ENCODE measurements at places on chromosomes 6 and 20.

DNA sequence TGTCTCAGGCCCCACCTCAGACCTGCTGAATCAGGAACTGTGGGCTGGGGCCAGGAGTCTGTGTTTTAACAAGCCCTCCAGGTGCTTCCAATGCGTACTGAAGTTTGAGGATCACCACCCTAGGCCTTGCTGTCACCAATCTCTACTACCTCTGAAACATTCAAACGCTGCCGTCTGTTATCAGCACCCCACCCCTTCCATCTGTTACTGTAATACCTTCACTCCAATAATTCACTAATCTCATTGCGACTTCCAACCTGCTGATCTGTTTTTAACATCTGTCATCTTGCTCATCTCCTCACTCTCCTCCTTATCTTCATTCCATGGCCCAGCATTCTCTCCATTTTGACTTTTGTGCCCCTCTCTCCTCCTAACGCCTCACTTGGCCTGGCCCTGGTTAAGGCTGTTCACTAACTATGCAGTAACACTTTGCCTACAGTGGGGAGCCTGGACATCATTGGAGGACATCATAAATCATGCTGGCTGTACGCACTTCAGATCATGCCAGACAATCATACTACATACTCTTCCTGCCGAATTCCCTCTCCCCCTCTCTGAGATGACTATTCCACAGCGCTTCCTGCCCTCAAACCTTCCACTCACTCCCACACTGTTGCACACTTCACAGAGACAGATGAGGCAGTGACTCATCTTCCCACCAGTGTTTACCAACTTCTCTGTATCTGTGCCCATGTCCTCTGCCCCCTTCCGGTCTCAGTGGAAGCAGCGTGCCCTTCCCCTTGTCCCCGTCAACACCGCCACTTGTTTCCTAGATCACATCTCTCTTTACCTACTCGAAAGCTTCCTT, 3.0 kb upstream of the GUCA1B start:
- DNase-seq, result peak; percentile 35

DNA sequence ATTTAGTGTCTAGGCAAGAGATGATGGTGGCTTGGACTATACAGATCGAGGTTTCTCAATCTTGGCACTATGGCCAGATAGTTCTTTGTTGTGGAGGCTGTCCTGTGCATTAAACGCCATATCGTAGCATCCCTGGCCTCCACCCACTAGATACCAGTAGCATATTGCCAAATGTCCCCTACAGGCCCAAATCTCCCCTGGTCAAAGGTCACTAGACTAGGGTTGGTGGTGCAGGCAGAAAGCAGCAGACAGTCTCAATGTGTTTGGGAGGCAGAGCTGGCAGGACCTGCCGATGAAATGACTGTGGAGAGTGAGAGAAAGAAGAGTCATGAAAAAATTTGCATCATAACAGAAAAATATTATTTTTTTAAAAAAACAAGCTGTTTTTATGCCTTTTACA, 63.0 kb downstream of the TRAM2 start:
- no peak for DNase-seq

DNA sequence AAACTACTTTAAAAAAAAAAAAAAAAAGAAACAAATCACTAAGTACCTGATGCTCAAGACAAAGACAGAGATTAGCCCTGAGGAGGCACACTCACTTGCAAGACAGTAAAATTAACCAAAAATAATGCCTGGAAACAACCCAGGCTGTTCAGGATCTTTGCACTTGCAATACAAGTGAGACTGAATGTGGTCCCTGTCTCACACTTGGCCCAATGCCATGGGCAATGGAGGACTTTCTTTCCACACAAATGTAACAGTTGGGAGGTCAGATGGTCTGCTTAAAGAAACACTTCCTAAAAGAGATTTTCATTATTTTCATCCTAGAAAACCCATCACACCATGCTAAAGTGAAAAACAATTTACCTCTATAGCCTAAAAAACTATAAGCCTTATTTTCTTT, 16.2 kb downstream of the STAU1 start:
- no peak for DNase-seq

- DNase-seq, result no peak
Measured at GRCh38 chr20:55500130-55500529, 505.2 kb downstream of the CBLN4 start.

GRCh38 chr6:137277971-137278637, 58.9 kb upstream of the IFNGR1 start:
- DNase-seq, result no peak

GRCh38 chr6:116411284-116411623, 40.5 kb downstream of the DSE start:
- DNase-seq, result no peak

DNA sequence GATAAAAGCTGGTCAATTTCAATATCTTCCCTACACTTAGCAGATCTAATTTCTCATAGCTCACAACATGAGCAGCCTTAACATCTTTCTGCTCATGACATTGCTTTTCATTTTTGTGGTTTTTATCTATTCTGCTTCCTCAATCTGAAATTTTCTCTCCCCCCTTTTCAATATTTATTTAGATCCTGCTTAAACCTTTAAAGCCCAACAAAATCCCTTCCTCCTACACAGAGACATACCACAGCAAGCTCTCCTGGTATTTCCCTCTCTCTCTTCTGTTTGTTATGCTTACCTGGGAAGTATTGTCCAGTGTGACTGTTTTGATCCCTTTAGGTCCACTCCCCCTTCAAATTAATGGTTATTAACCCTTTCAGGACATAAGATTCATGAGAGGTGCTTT, 582.5 kb downstream of the RFPL4B start:
- DNase-seq, result no peak

- DNase-seq, result no peak
Measured at GRCh38 chr20:62480318-62480717, 4.5 kb upstream of the GATA5 start.

GRCh38 chr20:49043000-49043399, 3.1 kb upstream of the CSE1L start:
- DNase-seq, result no peak

DNA sequence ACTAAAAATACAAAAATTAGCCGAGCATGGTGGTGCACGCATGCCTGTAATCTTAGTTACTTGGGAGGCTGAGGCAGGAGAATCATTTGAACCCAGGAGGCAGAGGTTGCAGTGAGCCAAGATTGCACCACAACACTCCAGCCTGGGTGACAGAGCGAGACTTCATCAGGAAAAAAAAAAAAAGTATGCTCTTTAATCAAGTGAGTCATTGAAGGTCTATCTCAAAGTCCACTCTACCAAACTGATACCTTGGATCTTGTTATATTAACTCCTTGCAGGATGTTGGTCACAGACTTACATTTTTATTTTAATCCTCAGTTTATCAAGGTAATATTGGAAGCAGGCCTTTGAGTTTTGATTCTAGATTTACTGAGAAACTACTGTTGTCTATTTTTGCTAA, 348.7 kb downstream of the COL12A1 start:
- DNase-seq, result no peak

- DNase-seq, result no peak
Measured at GRCh38 chr6:69791065-69791471, 5.7 kb downstream of the LMBRD1 start.

- no peak for DNase-seq
Measured at GRCh38 chr6:162222521-162222920, 505.0 kb downstream of the PRKN start.

DNA sequence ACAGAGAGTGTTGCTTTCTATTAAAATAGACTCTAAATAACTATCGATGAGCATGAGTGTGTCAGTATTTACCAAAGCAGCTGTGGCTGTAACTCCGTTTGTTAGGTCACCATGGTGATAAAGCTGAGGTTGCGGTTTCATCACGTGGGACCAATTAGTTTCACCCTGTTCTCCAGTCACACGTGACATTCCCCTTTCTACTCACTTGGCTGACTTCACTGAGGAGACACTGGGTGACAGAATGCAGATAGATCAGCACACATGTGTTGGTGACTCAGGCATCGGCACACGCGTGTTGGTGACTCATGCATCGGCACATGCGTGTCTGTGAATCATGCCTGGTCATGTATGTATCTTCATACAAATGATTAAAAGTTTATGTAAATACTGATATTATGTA, 285.4 kb downstream of the THBS2 start:
- no peak for DNase-seq

DNA sequence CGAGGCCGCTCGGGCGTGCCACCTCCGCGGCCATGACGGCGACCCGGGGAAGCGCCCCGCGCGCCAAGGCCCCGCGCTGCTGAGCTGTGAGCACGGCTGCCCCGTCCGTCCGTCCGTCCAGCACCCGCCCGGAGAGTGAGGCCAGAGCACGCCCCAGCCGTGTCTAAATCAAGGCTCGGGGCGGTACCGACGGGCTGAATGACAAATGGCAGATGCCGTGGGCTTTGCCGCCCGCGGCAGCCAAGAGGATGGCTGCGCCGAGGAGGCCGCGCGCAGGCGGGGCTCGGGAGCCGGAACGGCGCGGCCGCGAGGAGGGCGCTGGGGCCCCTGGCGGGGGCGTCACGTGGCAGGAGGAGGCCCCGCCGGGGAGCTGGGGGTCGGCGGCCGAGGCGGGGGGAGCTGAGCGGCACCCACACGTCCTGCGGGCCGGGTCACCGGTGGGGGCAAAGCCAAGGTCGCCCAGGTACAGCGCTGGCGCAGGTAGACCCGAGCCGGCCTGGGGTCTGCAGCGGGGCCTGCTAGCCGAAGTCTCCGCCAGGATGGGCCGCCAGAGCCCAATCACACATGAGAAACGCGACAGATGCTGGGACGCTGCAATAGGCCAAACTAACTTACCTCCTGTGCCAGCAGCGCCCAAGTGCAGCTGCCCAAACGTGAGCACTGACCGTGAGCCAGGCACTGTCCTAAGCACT, at the start of gene PLAGL1:
Gene PLAGL1, minus strand, starts transcription at position 140 of the 692 bp plus-strand sequence. CDS start 60,123 bp downstream, outside the sequence.
- DNase-seq, result peak; percentile 41

- DNase-seq, result peak; percentile 49
Measured at GRCh38 chr6:33702345-33702977, 9.0 kb downstream of the UQCC2 start.

DNA sequence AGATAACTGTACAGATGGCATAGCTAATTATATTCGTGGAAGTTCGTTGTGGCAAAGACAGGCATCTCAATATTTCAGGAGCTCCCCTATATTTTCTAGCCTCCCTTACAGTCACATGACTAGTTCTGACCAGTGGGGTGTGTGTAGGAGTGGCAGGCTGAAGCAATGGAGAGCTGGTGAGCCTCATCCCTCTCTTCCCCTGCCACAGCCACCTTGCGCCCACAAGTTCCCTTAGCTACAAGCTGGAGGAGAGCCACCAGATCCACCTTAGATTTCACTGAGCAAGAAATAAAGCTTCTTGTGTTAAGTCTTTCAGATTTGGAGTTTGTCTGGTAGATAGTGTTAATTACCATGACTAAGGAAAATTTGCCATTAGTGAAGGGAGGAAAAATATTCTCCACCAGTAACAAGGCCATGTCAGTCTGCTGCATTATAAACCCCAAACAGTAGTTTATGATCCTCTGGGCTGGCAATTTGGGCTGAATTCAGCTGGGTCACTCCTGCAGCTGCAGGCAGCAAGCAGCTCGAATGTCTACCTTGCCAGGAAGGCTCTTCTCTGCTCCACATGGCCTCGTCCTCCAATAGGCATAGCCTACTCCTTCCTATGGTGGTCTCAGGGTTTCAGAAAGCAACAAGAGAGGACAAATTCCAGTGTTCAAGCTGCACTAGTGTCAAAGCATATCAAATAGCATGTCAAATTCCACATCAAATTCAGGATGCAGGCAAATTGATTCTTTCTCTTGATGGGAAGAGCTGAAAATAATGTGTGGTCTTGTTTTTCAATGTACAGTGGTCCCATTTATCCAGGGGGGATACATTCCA, 7.4 kb upstream of the RBCK1 start:
- no peak for DNase-seq

DNA sequence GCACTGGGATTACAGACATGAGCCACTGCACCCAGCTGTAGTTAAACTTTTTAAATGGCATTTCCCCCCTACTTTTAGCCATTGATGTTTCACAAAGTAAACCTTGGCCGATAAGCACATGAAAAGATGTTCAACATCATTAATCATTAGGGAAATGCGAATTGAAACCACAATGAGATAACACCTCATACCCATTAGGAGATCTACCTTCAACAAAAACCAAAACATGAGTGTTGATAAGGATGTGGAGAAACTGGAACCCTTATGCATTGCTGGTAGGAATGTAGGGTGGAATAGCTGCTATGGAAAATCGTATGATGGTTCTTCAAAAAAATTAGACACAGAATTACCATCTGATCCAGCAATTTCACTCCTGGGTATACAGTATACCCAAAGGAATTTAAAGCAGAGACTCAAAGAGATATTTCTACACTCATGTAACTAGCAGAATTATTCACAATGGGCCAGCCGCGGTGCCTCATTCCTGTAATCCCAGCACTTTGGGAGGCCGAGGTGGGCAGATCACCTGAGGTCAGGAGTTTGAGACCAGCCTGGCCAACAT, 286.5 kb upstream of the JARID2 start:
- no peak for DNase-seq

- DNase-seq, result no peak
Measured at GRCh38 chr6:72646604-72647485, 25.0 kb downstream of the KCNQ5 start.

DNA sequence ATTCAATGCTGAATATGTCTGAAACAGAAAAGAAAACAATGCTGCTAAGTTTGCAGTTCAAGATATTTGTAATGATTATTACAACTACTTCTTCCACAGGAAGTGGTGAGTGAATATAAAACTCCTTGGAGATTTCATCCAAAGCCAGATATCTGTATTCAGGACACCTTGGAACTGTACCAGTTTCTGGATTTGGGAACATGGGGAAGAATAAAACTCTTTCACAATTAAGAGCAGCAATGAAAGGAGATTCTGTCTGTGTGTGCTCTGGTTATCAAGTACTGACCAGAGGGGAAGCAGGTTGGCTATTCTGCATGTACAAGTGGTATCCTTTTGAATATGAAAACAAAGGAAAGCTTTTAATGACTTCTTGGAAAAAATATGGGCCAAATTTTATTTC, 21.1 kb downstream of the ELOVL2 start:
- no peak for DNase-seq

DNA sequence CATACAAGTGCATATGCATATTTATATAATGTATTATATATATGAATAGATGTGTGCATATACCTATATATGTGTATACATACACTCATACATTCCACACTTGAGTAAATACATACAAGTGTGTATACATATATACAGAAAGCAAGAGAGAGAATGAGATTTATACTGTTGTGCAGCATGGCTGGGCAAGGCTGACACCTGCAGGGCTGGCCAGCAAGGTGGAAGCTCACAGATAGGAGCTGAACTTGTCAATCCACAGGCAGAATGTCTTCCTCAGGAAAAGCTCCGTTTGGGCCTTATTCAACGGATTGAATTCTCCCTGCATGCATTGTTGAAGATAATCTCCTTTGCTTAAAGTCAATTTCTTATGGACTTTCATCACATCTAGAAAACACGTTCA, 256.7 kb downstream of the ZNF217 start:
- DNase-seq, result no peak

- no peak for DNase-seq
Measured at GRCh38 chr20:13338999-13339411, 117.9 kb downstream of the ISM1 start.

- peak; percentile 84 for DNase-seq
Measured at GRCh38 chr20:63969838-63970713, at the start of gene ZNF512B. TSS of gene ZNF512B (minus strand) at chr20:63969930. CDS start at chr20:63967950, 1,980 bp downstream.

All from activated CD4-positive, alpha-beta T cell treated with anti-CD3 and anti-CD28 coated beads, Interleukin-2, Interleukin-6, amounts not matched to agents 100 ng/mL and 50 ng/mL, durations not matched to agents 16 hours and 8 hours (primary cell).